ENCODE measurements at places on chromosomes 3 and 15.
A peak's percentile ranks its signal among the peaks of the same experiment; 100 is the strongest.

- no peak for DNase-seq
Measured at GRCh38 chr3:43852066-43852465, 161.3 kb downstream of the ABHD5 start.

- no peak for DNase-seq
Measured at GRCh38 chr3:71634671-71635070, 51.1 kb upstream of the FOXP1 start.

DNA sequence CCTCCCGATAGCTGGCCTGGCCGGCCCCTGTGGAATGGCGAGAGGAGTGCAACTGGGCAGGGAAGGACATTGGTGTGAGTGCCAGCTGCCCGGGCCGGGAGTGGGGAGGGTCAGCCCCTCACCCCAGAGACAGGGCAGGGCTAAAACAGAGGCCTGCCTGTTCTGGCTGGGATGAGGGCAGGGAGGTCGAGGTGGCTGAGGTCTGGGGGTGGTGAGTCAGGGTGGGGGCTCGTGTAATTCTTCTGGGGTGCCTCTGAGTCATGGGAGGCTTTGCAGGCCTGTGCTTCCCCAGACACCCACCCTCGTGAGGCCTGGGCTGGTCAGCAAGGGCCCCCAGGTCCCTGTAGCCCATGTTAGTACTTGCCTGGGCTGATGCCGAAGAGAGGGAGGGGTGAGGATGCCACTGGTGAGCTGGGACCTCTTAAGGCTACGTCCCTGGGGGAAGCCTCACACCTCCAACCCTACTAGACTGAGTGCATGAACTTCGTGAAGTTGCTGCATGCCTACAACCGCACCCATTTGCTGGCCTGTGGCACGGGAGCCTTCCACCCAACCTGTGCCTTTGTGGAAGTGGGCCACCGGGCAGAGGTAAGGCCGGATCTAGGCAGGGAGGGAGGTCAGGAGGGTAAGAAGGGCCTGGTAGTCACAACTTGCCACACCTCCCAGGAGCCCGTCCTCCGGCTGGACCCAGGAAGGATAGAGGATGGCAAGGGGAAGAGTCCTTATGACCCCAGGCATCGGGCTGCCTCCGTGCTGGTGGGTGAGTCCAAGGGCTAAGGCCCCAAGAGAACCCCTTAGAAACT, 1.7 kb downstream of the SEMA3B start:
- DNase-seq, result no peak

GRCh38 chr3:167084545-167084944, 295.6 kb downstream of the ZBBX start:
- no peak for DNase-seq

DNA sequence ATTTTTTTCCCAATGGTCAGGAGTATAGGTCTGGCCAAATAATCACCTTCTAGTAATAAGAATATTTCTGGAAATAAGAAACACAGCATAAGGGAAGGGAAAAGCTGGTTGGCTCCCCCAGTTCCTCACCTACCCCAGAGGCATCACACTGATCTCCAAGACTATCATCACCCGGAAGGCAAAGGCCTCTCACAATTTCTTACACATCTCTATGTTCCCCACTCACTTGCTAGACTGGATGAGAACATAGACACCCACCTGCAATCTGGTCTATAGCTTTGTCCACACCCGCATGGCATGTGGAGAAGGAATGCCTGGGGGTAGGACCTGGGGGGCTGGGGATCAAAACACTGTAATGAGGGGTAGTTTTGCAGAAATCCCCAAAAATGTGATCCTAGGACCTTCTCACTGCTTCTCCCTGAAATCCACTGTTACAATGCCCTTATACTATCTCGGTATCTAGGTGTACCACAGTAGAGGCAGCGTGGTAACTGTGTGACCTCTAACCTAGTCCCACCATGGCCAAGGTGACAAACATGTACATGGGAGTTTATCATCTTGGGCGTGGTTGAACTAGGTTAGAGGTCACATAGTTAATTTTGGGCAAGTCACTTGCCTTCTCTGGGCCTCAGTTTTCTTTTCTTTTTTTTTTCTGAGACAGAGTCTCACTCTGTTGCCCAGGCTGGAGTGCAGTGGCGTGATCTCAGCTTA, 29.5 kb upstream of the NRROS start:
- DNase-seq, result no peak

GRCh38 chr3:104578558-104578957, 788.2 kb upstream of the ALCAM start:
- DNase-seq, result no peak

- DNase-seq, result no peak
Measured at GRCh38 chr3:121232309-121233225, 313.2 kb downstream of the POLQ start.

DNA sequence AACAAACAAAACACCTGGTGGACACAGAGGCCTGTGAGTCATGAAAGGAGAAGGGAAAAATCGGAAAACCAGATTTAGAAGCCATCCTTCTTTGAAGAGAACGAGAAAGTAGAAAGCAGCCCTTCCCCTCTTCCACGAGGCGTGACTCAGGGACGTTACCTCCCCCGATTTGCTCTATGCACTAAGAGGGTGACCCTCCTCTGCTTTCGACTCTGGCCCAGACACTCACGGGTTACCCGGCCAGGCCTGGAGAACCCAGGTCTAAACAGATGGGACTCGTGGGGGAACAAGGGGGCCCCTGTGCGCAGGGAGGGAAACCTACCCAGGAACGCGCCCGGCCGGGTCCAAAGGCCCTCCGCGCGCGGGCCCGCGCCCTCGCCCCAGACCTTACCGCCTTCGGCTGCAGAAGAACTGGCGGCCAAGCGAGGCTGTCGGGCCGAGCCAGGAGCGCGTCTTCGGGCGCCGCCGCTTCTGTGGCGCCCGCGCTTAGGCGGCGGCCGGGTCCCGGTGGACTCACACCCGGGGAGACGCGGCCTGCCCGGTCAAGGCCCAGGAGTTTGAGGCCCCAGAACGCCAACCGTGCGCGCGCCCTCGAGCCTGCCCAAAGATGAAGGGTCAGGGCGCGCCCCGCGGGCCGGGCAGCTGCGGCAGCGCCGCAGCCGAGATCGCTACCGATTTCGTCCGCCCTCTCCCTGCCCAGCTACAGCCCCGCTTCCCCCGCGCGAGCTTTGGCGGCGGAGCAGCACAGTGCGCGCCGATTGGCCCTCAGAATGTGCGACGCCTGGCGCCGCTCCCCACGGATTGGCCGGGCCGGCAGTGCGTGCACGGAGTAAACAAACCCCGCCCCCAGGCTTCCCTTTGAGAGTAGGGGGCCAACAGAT, at the start of gene TFDP2:
TSS of gene TFDP2 (minus strand) at position 753 of the 881 bp plus-strand sequence. CDS start 47,795 bp downstream, outside the sequence.
- DNase-seq, result peak; percentile 90

- no peak for DNase-seq
Measured at GRCh38 chr3:72872183-72872582, 15.7 kb upstream of the GXYLT2 start.

DNA sequence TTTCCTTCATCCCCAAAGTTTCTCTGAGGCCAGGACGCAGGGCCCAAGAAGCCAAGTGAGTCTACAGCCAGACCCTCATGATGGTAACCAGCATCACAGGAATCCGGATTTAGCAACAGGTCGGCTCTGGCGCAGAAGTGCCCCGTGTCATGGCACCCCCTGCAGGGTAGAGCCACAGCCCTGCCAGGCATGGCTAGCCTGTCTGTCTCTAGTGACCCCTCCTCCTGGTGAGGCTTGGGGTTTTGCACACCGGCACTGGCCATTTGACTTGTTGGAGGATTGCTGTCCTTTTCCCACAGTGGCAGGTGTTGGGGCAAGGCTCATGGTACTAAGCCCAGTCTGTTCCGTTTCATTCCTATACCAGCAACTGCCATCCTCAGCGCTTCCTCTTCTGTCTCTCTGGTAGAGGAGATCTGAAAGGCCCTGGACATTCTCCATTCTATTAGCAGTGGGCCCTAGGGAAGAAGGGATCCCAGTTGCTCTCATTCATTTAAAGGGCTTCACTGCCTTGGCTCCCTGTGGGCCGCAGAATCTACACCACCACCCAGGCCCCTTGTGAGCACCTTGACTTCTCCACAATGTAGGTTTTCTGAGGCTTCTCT, 9.4 kb upstream of the CHAC1 start:
- DNase-seq, result no peak

DNA sequence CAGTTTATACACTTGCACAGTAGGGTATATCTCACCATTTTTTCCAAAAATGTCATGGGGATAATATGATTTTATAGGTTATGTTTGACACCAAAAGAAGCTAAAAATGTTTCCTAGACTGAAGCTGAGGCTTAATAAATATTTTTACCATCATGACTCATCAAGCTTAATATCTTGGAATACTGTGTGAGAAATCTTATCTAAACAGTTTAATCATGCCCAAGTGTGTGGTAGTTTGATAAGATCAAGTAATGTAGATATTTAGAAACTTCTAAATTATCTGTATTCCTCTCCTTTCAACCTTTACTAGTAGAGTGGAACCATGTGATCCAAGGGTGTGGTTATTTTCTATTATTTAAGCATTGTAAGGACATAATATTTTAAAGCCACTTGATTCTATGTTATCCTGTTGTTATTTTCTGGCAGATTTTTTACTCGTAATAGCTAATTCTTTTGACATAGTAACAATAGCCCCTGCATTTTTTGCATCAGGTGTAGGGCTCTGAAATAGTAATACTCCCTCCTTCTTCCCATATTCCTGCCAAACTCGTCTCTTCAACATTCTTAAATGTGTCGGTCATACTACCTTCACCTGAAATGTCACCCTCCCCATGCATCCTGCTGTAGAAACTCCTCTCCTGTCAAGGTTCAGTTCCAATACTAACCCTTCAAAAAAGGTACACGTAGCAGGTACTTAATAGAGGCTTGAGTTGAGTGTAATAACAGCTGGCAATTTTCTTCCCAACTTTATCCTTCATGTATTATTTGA, 729.6 kb downstream of the NLGN1 start:
- DNase-seq, result no peak

DNA sequence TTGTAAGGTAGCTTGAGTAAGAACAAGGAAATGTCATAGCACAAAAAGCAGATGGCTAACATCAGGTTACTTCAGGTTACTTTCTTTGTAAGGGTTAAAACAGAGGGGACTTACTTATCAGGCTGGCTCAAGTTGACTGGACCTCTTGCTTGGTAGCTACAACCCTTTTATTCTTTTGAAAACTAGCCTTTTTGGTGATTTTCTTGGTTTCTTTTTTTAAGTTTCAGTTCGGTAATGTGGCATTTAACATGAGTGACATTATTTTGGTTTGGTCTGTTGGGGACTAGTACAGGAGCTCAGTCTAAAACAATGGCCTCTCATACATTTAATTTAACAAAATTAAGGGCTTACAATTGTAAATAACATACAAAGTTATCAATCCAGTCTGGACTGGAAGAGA, 621.4 kb downstream of the OTOL1 start:
- DNase-seq, result no peak

DNA sequence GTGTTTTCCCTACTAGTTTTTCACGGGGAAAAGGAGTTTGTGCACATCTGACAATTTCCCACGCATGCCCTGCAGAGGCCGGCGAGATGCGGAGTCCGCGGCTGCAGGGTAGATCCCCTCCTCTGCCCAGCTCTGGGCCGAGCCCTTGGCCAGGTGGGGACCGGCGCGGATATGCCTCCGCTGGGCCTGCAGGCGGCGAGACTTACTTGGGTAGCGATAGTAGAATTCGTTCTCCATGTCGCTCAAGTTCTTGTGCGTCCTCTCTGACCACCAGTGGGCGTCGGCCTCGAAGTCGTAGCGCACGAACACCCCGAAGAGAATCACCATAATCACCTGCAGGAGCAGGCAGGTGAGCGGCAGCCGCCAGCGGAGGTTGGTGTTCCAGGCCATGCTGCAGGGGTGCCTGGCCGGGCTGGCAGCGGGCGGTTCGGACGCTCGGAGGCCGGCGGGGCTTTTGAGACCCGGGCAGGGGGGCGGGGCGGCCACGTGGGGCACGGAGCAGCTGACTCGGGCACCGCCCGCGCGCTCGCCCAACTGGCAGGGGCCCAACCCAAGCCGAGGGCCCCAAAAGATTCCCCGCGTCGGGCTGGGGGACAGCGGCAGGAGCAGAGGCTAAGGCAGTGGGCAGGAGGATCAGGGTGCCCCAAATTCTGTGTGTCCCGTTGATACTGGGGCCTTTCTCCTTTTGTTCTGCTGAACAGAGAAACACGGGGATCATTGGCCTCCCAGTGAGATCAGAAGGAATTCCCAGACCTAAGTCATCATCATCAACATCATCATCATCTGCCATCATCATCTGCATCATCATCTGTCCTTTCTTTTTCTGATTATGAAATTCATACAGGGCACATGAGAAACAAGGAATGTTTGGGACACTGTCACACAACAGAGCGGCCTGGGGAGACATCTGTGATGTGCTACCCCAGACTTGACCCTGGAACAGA, at the start of gene RHCG:
TSS of gene RHCG (minus strand) at position 429 of the 944 bp plus-strand sequence. CDS start at position 390, 39 bp downstream.
- peak; percentile 33 for DNase-seq

DNA sequence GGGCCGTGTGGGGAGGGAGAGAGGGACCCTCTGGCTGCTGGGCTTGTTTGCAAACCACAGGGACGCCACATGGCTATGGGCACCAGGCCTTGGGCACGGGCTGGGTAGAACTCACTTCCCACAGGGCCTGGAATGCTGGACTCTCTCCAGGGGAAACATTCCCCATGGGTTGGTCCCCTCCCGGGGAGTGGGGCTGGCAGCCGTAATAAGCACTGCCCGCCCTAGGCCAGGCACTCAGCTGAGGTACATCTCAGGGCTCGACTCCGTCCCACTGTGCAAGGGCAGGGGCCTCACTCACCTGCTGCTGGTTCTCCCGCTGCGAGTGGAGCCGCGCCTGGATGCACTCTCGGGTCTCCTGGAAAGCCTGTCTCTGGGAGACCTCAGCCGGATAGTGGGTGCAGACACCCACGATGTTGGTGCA, 96.7 kb downstream of the ADCY5 start:
- DNase-seq, result no peak

DNA sequence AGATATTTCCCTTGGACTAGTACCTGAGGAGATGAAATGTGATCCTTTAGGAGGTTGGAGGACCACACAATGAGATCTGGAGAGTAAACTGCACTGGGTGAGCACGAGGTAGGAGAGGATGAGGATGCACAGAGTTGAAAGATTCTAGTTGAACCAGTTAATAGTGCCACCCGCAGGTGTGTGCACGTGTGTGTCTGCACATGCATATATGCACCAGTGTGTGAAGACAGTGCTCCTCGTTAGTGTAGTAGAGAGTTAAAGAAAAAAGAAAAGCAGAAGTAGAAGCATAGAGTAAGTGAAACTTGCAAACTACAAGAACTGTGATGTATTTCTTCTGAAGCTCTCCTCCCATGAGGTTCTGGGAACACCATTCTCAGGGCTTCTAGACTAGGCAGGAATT, 8.4 kb downstream of the MED12L start:
- no peak for DNase-seq

- DNase-seq, result no peak
Measured at GRCh38 chr3:35946121-35946853, 307.0 kb downstream of the ARPP21 start.

GRCh38 chr3:112735926-112736325, 95.0 kb upstream of the CCDC80 start:
- no peak for DNase-seq

DNA sequence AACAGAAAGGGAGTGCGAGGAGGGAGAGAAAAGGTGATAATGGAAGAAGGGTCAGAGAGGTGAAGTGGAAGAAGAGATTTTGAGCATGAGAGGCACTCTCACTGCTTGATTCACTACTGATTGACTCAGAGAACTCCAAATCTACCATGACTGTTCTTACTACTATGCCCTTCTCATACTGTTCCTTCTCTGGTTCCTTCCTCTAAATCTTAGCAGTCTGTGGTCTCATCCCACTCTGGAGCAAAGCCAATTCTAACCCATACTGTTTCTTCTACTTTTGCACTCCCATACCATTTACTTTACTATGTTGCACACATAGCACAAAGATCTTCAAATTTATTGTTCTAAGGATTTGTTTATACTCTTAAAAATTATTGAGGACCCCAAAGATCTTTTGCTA, 100.8 kb downstream of the DTWD1 start:
- no peak for DNase-seq
